Hippocampal formation (tissue), 2 donors: ENCODE measurements at places on chromosomes 7 and 10.

DNA sequence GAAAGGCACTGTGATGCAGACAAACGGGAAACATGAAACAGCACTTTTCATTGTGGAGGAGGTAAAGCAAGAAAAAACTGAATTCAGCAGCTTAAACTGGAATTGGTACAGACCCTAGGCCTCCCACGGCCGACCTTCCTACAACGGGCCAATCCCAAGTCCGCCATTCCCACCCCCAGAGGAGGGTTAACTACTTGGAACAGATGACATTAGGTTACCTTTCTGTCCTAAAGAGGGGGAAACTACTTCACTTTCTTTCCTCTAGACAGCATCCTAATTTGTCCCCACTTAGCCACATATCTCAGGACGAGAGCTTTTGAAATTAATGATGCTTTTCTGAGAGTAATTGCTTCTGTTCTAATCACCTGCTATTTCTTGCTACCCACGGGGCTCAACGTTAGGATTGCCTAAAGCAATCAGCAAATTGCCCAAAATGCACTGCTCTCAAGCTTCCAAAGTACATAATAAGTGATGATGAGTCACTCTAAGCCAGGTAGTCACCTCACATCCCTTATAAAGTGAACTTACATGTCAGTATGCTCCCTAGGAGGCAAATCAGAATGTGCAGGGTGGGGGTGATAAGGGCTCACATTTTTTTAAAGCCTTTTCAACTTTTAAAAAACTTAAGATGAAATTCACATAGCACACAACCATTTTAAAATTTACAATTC lies 36.7 kb downstream of the LSM5 start:
- no peak for DNase-seq

GRCh38 chr7:151337346-151337745 lies 4.3 kb upstream of the NUB1 start:
- DNase-seq = no peak

- no peak for DNase-seq
Observed at GRCh38 chr10:120765226-120765803, 85.8 kb upstream of the WDR11 start.

GRCh38 chr10:89985446-89985845 lies 284.1 kb downstream of the KIF20B start:
- DNase-seq = no peak

- DNase-seq = no peak
Observed at GRCh38 chr10:7610026-7610425, 56.7 kb downstream of the ITIH5 start.

DNA sequence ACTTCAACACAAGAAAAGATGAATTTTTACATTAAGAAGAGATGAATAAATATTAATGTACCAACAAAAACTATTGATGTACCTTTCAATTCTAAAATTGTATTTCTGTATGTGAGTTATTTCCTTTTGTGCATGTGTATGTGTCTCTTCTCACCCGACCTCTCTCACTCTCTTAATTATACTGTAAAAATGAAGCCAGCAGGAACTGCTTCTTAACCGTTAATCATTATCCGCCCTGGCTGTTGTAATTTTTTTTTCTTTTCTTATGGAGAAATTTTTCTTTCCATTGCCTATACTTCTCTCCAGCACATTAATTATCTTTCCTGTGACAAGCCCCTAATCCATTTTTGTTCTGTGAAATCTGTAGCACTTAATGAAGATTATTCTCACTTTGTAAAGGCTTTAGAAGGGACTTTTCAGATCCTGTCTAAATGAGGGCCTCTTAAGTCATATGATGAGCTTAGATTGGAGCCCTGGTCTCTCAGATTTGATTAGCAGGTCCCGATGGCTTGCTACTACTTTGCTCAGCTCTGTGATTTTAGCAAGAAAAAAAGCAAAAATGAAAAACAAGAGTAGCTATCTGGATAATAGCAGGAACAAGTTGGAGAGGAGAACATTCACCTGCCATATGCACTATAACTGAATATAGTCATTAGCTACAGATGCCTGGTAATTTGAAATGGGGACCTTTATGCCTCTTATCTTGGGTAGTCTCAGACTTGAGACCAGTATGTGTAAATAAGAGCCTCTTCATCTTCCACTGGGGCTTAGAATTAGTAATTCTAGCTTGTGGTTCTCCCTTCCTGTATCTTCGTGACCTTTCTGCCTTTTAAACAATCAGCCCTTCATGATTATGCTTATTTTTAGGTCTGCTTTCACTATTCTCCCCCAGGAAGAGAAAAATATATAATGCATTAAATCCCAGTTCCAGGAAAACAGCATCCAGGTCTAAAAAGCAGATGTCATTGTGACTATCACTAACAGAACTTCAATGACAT lies 80.0 kb upstream of the COL1A2 start:
- DNase-seq = no peak

DNA sequence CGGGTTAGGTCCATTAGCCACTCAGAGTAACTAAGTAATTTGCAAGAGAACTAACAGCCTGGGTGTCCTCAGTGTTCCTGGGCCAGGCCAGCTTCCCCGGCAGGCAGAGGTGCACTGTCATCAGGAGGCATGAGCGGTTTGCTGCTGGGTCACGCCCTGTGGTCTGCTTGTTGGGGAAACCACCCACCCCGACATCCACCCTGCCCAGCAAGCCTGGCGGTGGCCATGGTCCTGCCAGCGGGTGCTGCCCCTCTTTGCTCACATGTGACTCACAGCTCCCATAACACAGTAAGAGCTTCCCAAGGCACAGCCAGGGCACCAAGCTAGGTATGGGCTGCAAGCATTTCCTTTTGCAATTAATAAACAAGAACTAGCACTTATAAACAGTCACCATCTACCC lies 75.9 kb downstream of the RGS10 start:
- no peak for DNase-seq

DNA sequence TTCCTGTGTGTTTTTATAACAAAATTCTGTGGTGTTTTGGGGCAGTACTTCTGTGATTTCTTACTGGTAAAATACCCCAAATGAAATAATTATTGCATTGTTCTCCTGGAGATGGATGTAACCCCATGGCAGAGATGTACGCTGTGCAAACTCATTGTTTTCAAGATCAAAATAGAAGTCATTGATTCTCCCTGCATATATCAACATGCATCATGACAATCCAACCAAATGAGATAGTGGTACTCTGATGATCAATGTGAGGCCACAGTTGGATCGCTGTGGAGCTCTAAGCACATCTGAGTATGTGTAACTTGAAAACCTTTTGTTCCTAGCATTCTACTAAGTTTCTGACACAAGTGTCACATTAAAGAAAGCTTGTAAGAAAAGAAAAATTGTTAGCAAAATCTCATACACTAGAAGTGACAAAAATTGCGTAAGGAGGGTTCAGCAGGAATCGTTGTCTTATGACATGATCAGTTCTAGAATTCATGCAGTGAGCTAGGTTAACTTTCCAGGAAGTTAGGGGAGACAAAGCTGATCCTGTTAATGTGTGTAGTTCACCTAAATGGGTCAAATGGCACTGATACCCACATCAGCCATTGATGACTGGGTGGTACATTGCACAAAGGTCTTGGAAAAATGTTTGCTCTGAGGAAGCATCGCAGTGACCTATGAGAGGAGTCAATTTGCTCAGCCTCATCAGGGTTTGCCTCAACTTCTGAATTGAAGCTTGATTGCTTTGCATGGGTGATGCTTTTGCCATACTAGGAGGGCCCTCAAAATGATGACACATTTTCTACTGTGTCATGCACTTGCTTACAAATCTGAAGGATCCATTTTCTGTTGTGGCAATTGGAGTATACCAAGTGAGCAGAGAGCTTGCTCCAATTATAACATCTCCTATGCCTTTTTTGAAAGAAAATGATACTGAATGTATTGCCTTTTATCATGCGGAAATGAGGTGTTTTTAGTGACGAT lies 145.1 kb downstream of the PLXDC2 start:
- peak; percentile 23 for DNase-seq

GRCh38 chr7:159119026-159119741 lies 25.5 kb downstream of the VIPR2 start:
- DNase-seq = no peak
